ENCODE measurements at places on chromosomes 13 and 19. TPM values are rescaled to one million over a fixed set of nuclear protein-coding genes. Genes with fewer than 3 reads are reported as not detected.

DNA sequence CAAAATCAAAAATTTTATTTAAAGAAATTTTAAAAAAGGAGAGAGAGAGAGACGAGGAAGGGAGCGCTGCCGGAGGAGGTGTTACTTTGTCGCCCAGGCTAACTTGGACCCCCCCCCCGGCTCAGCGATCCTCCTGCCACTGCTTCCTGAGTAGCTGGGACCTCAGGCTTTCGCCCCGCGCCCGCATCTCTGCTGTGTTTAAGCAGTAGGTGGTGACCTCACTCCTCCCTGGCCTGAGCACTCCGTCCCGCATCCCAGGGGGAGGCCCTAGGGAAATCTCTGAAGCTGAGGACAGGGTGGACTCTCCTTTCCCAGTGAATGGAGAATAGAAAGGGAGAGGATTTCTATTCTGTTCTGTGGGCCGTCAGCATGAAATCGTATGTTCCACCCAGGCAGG, 485 bp upstream of the ZNF845 start:
- H3K27ac ChIP-seq = peak overlapping the region; percentile 95
- peaks cover 29% of the 10 kb centered on the region for H3K36me3 ChIP-seq
- H3K27me3 ChIP-seq = peaks cover 9% of the 10 kb centered on the region
- peaks cover 18% of the 10 kb centered on the region for H3K4me1 ChIP-seq
- peak overlapping the region; percentile 97 for H3K4me3 ChIP-seq
- no peak for DNase-seq

DNA sequence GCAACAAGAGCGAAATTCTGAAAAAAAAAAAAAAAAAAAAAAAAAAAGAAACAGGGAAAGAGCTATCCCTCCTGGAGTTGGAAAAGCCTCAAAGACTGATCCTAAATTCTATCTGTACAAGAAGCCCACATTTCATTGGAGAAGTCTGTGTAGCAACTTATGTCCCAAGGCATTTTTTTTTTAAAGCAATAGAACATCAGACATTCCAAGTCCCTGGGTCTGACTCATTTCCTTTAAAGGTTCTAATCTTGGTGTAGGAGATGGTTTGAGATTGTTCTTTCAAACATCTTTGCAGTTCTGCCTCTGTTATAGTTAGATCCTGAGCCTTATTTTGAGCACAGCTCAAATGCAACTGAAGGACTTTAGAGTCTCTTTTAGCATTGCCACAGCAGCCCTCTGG, 706.5 kb upstream of the MIR17HG start:
- no peaks in the 10 kb centered on the region for H3K4me1 ChIP-seq
- no peak overlapping the region for H3K27ac ChIP-seq

DNA sequence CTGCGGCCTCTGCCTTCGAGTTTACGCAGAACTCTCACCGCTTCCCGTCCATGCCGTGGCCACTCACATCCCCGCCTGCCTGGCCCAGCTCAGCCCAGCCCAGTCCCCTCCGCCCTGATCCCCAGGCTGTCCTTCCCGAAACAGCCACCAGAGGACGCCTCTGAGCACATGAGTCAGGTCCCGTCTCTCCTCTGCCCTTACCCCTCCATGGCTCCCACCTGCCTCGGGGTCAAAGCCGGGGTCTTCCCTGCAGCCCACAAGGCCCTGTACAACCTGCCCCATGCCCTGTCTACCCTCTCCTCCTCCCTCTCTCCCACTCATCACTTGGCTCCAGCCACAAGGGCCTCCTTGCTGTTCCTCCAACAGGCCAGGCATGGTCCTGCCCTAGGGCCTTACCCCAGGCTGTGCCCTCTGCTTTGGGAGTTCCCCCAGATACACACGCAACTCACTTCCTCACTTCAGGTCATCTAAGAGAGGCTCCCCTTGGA, 8.1 kb upstream of the SEMA6B start:
- peak; percentile 79 for DNase-seq
- H3K4me3 ChIP-seq = no peak overlapping the region
- no peaks in the 10 kb centered on the region for H3K36me3 ChIP-seq
- no peak overlapping the region for H3K27ac ChIP-seq

Gene VN1R4
- not detected for total RNA-seq

Gene PSPN
- 3.3 TPM for total RNA-seq

All from naive thymus-derived CD8-positive, alpha-beta T cell (primary cell).